ENCODE measurements at places on chromosomes 2 and 18. TPM values are rescaled to one million over a fixed set of nuclear protein-coding genes. Genes with fewer than 3 reads are reported as not detected.

DNA sequence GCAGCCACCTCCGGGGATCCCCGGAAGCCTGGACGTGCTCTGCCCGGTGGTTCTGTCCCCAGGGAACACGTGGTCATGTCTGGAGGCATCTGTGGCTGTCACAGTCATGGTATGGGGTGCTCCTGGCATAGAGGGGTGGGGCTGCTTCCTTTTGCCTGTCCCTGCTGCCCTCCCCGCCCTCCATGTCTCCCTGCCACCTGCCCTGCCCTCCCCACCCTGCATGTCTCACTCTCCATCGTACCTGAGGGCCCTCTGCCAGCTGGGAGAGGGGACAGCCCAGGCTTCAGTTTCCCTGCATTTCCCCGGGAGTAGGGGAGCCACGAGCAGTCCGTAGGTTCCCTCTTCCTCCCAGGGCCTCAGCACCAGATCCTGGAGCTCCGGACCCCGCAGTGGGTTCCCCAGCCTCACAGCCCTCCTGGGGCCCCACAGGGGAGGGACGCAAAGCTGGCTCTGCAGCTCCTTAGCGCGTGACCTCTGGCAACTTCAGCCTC is 90.0 kb upstream of the CTDP1 start:
- DNase-seq: no peak

DNA sequence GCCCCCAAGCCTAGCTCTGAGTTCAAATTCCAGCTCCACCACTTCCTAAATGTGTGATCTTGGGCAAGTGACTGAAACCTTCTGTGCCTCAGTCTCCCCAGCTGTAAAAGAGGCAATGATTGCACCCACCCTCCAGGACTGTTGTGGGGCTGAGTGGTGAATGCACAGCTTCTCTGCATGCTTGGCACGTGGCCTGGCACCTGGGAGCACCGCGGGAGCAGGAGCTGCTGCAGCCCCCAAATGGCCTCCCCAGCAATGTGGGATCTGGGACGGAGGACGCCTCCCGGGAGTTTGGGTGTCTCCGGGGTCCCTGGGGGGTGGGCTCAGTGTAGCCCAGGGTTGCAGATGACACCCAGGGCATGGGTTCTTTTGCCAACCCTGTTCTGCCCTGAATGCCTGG is 1.6 kb downstream of the KLHL30 start:
- no peak for DNase-seq

- no peak for DNase-seq
Observed at GRCh38 chr18:36734596-36734995, 94.2 kb downstream of the TPGS2 start.

GRCh38 chr2:177246000-177246399 is 18.5 kb downstream of the NFE2L2 start:
- DNase-seq: no peak

DNA sequence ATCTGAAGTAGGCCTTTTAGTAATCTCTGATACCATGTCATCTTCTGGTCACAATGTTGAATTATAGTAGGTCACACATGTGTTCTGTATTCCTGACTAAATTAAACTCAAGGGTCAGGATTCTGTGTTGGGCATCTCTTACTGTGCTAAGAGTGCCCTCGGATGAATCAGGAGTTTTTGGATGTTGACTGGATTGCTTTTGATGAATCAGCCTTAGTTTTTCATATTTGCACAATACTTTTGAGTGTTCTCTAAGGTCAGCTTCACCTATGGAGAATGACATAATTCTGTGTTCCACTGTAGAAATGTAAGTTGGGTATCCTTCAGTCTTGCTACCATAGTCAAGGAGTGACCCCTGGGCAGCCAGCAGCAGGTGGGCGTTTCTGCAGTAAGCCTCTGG is 190.1 kb downstream of the PTPRM start:
- DNase-seq: no peak

DNA sequence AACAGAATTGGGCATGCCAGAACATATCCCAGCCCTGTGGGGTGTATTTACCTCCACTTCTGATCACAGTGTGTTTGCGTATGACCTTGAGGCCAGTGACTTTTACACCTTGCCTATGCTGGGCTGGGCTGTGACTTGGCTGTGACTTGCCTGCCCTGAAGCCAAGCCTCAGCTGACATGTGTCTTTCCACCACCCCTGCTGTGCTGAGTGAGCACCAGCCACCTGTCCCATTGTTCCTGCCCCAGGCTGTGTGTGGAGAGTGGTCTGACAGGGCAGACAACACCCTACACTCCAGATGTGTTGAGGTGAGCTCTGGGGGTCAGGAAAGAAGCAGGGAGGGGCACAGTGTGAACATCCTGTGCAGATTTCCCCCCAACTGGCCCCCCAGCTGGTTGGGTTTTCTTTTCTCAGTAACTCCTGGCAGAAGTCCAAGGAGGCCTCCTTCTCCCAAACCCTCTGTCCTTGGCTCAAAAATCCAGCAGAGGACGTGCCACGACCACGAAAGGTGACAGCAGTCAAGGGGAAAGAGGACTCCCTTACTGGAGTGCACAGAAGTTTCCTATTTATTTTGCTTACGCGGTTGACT is 5.1 kb upstream of the STEAP3 start:
- DNase-seq: no peak

DNA sequence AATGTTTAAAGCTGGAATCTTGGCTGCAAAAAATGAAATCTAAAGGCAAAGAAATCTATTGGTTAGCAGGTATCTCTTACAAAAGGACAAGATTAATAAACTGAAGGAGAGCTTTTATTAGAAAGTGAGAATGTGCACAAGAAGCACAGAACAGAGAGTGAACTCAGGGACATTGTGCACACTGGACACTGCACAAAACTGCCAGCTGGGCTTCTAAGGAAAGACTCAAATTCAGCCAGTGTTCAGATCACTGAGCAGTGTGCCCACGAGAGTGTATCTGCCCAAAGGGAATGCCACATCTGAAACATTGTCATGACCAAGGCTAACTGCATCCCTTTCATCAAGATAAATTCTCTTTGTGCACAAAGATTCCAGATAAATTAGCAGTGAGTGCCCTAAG is 129.7 kb upstream of the KCNH7 start:
- DNase-seq: no peak

GRCh38 chr2:73074110-73075069 is 2.9 kb upstream of the SFXN5 start:
- DNase-seq: no peak

DNA sequence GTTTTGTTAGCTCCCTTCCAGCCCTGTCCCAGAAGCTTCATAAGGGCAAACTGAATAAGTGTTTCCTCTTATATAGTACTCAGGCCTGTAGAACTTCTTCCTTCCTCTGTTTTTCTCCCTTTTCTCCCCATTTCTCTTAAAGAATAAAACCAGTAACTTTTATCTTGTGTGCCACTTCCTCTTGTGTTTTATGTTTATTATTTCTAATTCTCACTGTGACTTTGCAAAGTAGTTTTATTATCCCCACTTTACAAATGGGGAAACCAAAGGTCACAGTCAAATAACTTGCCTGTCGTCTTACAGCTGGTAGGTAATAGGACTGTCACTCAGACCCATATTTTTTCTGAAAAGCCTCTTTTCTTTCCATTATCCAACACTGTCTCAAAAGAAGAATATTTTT is 42.4 kb downstream of the RBBP8 start:
- DNase-seq: no peak

GRCh38 chr18:61993831-61994230 is 101.0 kb upstream of the RNF152 start:
- no peak for DNase-seq

- no peak for DNase-seq
Observed at GRCh38 chr2:137291836-137292570, 526.7 kb downstream of the THSD7B start.

- no peak for DNase-seq
Observed at GRCh38 chr2:155701721-155702120, 630.8 kb downstream of the NR4A2 start.

DNA sequence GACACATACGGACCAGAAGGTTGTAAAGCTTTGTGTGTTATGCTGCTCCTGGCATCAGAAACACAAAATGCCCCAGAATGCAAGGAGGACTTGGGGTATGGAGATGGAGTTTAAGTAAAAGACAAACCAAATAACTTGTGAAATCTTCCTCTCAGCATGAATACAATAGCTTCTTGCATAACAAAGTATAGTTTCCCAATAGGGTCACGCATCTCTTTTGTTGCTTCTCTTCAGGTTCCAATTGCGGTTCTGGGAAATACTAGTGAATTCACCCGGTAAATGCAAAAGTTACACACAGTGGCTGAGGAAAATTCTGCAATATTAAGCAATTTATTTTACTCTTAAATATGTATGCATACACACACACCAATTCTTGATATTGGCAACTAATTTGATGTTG is 339.2 kb upstream of the EPHA4 start:
- DNase-seq: no peak

DNA sequence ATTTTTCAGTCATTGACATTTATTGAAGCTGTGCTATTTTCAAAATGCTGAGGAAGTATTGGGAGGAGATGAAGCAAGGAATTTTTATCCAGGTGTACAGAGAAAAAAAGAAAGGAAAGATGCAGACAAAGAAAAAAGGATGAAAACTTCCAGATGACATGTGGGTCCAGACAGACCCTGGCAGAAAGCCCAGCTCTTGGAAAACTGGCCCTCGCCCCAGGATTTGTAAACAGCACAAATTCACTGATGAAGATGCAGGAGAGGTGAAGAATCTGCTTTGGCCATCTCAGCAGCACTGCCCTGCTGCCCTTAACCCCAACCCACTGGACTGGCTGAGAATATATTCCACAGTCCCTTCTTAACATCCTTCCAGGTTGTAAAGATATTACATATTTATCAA is 12.5 kb downstream of the TACR1 start:
- DNase-seq: no peak

- no peak for DNase-seq
Observed at GRCh38 chr18:62485684-62486083, 37.1 kb upstream of the ZCCHC2 start.

- no peak for DNase-seq
Observed at GRCh38 chr2:10970666-10971065, 58.9 kb downstream of the KCNF1 start.

- DNase-seq: no peak
Observed at GRCh38 chr2:95001701-95002100, 23.8 kb upstream of the MAL start.

GRCh38 chr18:27966881-27967280 is 210.0 kb downstream of the CDH2 start:
- no peak for DNase-seq

- DNase-seq: no peak
Observed at GRCh38 chr18:57131101-57131500, 15.8 kb upstream of the BOD1L2 start.

GRCh38 chr2:65999103-65999502 is 435.8 kb upstream of the MEIS1 start:
- DNase-seq: no peak

DNA sequence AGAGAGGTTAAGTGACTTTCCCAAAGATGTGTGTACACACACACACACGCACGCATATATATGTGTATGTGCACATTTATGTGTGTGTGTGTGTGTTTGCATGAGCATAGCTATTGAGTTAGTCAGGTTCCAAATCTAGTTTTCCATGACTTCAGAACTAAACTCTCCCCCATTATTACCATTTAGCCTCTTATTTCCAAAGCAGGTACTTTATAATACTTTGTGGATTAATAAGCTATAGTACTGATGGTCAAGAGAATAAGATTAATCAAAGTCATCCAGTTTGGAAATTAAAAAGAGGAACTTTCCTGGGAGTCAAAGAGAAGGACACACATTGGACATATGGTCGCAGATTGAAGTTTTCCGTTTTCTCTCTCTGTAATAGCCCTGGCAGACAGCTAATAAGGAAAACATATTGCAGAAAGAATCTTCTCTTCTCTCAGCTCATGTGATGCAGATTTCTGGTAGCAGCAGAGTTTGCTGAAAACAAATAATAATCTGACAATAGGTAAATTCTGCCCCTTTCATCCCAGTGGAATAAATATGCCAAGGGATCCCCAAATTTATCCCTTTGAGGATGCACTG is 410.9 kb upstream of the TCF4 start:
- DNase-seq: no peak

DNA sequence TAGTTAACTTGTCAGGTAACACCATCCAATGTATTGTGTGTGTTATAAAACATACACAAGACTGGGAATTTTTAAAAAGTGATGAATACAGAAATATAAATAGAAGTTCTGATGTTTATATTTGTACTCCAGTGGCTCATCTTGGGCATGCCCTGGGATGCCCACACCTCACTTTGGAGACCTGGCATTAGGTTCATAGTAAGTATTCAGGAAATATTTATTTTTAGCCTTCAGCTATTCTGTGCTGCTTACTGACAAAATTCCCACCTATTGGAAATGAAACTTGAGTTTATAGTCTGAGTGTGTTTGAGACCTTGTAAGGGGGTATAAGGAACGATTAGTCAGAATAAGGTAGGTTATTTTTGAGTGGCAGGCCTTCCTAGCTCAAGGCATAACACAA is 67.5 kb downstream of the MYO1B start:
- no peak for DNase-seq

GRCh38 chr2:169755083-169755870 is 21.6 kb downstream of the KLHL23 start:
- DNase-seq: no peak

- DNase-seq: no peak
Observed at GRCh38 chr2:157880927-157881326, 4.8 kb upstream of the ACVR1 start.

DNA sequence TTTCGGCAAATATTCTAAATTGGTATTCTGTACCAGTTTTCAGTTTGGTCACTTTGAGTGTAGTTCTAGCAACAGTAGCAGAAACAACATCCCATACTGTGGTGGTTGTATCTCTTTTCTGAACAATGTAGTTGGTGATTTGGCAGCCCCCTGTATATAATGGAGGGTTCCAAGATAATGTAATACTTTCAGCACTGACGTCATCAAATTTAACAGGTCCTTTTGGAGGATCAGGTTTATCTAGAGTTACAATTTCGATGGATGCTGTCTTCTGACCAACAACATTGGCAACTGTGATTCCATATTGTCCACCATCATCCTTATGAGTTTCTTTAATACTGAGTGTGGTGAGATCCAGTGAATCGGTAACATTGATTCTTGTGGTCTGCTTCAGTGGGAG is 88.0 kb downstream of the PLEKHA3 start:
- no peak for DNase-seq

PARD3B gene
- 12.5 TPM for total RNA-seq

IL1RN gene
- 147 TPM for total RNA-seq

GNAL gene
- 8.7 TPM for total RNA-seq

FAM228B gene
- total RNA-seq: 14.6 TPM

CPO gene
- total RNA-seq: not detected

ANKRD30BL gene
- not detected for total RNA-seq

TOGARAM2 gene
- 2.1 TPM for total RNA-seq

PDCD1 gene
- total RNA-seq: not detected

UGT1A8 gene
- total RNA-seq: not detected

RESP18 gene
- not detected for total RNA-seq

SERPINB5 gene
- total RNA-seq: 636 TPM

ANKRD53 gene
- not detected for total RNA-seq

SPR gene
- 14.2 TPM for total RNA-seq

PLCL1 gene
- 2.5 TPM for total RNA-seq
